ENCODE measurements at places on chromosomes 12 and 14. TPM values are rescaled to one million over a fixed set of nuclear protein-coding genes. Genes with fewer than 3 reads are reported as not detected.

DNA sequence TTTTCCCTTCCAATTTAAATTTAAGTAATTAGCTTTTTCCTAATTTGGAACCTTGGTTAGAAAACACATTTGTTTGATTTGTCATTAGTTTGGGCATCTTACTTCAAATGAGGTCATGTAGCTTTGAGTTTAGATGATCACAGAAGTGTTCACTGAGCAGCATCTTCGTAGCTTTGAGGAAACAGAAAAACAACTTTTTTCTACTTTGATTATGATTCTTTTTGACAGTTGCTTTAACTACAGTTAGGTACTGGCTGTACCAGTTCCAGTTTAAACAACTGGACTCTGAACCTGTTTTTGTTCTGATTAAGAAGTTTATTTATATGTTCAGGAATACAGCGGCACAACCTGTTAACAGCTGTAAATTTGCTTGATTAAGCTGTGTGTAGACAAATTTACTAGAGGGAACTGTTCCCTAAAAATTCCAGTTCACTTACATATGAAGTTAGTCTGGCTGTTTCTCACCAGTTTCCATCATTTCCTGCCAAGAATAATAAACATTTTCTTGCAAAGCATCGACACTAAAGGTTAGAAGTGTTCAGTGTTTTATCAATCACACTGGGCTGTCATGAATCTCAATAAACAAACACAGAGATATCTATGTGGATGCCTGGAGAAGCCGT lies 191.9 kb downstream of the RAD51B start:
- no peak overlapping the region for H3K27ac ChIP-seq
- H3K27me3 ChIP-seq, result no peaks in the 10 kb centered on the region
- DNase-seq, result peak; percentile 81
- no peak overlapping the region for H3K4me3 ChIP-seq

PLXNC1 gene
- 0.04 TPM for total RNA-seq

SERPINA1 gene
- total RNA-seq, result not detected

GRCh38 chr12:76790564-76791552 lies 26.9 kb downstream of the ZDHHC17 start:
- H3K27ac ChIP-seq, result no peak overlapping the region
- H3K36me3 ChIP-seq, result no peaks in the 10 kb centered on the region

GUCY2C gene
- not detected for total RNA-seq

- H3K4me3 ChIP-seq, result no peak overlapping the region
- H3K27me3 ChIP-seq, result no peaks in the 10 kb centered on the region
- no peak for DNase-seq
- H3K4me1 ChIP-seq, result peaks cover 2% of the 10 kb centered on the region
Observed at GRCh38 chr12:98417266-98417665, 98.1 kb upstream of the TMPO start.

DICER1 gene
- total RNA-seq, result 41.1 TPM

- H3K4me3 ChIP-seq, result no peak overlapping the region
- no peak overlapping the region for H3K27ac ChIP-seq
- no peaks in the 10 kb centered on the region for H3K4me1 ChIP-seq
- no peaks in the 10 kb centered on the region for H3K36me3 ChIP-seq
Observed at GRCh38 chr14:24542346-24542936, 33.6 kb downstream of the CTSG start.

DNA sequence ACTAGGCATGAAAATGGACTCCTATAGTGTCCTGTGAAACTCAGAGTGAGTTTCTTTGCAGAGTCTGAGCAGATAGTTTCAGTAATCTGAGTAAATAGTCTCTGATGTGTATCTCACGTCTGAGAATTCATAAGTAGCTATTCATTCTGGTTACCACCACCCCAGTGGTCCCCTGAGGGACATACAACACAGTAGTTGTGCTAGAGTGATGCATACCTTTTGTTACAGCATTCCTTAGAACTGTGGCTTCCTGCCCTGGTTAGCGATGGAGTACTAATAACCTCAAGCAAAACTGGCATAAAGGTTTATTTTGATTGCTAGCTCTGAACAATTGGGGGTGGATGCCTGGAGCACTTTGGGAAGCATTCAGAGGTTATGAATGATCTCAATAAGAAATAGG lies 114.7 kb downstream of the DAAM1 start:
- no peaks in the 10 kb centered on the region for H3K27me3 ChIP-seq
- no peaks in the 10 kb centered on the region for H3K36me3 ChIP-seq
- no peak overlapping the region for H3K4me3 ChIP-seq
- DNase-seq, result no peak

- no peak overlapping the region for H3K4me3 ChIP-seq
- H3K36me3 ChIP-seq, result no peaks in the 10 kb centered on the region
- H3K27me3 ChIP-seq, result no peaks in the 10 kb centered on the region
Observed at GRCh38 chr12:80513211-80513610, 69.2 kb downstream of the PTPRQ start.

DNA sequence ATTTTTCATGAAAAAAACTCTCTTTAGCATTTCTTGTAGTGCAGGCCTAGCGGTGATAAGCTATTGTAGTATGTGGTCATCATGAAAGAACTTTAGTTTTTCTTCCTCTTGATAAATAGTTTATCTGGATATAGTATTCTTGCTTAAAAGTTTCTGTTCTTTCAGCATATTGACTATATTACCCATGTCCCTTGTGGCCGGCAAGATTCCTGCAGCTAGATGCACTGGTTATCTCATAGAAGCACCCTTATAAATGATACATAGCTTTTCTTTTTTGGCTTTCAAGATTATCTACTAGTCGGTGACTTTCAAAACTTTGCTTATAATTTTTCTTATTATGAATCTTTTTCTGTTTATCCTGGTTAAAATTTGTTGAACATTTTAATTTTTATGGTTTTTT lies 234.8 kb downstream of the ALG10 start:
- no peaks in the 10 kb centered on the region for H3K36me3 ChIP-seq
- H3K27me3 ChIP-seq, result no peaks in the 10 kb centered on the region
- H3K4me1 ChIP-seq, result no peaks in the 10 kb centered on the region
- H3K4me3 ChIP-seq, result no peak overlapping the region

- DNase-seq, result no peak
- peaks cover 21% of the 10 kb centered on the region for H3K4me1 ChIP-seq
- no peak overlapping the region for H3K27ac ChIP-seq
- peaks cover 4% of the 10 kb centered on the region for H3K36me3 ChIP-seq
- H3K27me3 ChIP-seq, result no peaks in the 10 kb centered on the region
Observed at GRCh38 chr12:49190974-49191373, 2.1 kb upstream of the TUBA1A start.

GRCh38 chr12:46743456-46743855 lies 82.3 kb downstream of the SLC38A4 start:
- no peak overlapping the region for H3K27ac ChIP-seq
- no peaks in the 10 kb centered on the region for H3K4me1 ChIP-seq
- no peaks in the 10 kb centered on the region for H3K27me3 ChIP-seq
- no peak overlapping the region for H3K4me3 ChIP-seq
- no peak for DNase-seq

SELPLG gene
- total RNA-seq, result 0.62 TPM

- H3K4me1 ChIP-seq, result no peaks in the 10 kb centered on the region
- no peaks in the 10 kb centered on the region for H3K36me3 ChIP-seq
- H3K27ac ChIP-seq, result no peak overlapping the region
- no peaks in the 10 kb centered on the region for H3K27me3 ChIP-seq
- H3K4me3 ChIP-seq, result no peak overlapping the region
Observed at GRCh38 chr14:24925771-24926374, 124.1 kb downstream of the STXBP6 start.

PDE3A gene
- total RNA-seq, result 27.4 TPM

DNA sequence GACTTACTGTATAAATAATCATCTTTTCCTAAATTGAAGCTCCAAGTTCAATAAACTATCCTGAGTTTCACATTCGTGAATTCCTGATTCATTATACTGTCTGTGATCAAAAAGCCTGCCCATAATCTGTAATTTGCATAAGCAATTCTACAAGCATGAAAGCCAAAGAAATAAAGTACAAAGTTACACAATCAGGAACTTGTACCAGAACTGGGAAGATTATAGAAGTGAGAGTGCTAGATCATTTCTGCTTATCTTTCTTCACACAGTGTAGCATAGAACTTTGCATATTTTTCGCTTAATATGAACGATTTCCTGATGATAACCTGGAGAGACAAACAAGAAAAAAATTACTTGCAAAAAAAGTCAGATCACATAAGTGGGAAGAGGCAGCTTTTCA lies 308.2 kb downstream of the C12orf50 start:
- no peak overlapping the region for H3K27ac ChIP-seq
- no peak for DNase-seq
- H3K27me3 ChIP-seq, result no peaks in the 10 kb centered on the region
- no peak overlapping the region for H3K4me3 ChIP-seq
- H3K36me3 ChIP-seq, result no peaks in the 10 kb centered on the region

- H3K4me3 ChIP-seq, result no peak overlapping the region
- peaks cover 11% of the 10 kb centered on the region for H3K36me3 ChIP-seq
- no peak for DNase-seq
- no peak overlapping the region for H3K27ac ChIP-seq
- no peaks in the 10 kb centered on the region for H3K4me1 ChIP-seq
Observed at GRCh38 chr14:35020713-35021112, 25.4 kb upstream of the FAM177A1 start.

- no peak for DNase-seq
- no peak overlapping the region for H3K27ac ChIP-seq
- H3K36me3 ChIP-seq, result no peaks in the 10 kb centered on the region
- no peaks in the 10 kb centered on the region for H3K27me3 ChIP-seq
- H3K4me1 ChIP-seq, result no peaks in the 10 kb centered on the region
Observed at GRCh38 chr14:53532853-53533252, 379.7 kb upstream of the DDHD1 start.

DNA sequence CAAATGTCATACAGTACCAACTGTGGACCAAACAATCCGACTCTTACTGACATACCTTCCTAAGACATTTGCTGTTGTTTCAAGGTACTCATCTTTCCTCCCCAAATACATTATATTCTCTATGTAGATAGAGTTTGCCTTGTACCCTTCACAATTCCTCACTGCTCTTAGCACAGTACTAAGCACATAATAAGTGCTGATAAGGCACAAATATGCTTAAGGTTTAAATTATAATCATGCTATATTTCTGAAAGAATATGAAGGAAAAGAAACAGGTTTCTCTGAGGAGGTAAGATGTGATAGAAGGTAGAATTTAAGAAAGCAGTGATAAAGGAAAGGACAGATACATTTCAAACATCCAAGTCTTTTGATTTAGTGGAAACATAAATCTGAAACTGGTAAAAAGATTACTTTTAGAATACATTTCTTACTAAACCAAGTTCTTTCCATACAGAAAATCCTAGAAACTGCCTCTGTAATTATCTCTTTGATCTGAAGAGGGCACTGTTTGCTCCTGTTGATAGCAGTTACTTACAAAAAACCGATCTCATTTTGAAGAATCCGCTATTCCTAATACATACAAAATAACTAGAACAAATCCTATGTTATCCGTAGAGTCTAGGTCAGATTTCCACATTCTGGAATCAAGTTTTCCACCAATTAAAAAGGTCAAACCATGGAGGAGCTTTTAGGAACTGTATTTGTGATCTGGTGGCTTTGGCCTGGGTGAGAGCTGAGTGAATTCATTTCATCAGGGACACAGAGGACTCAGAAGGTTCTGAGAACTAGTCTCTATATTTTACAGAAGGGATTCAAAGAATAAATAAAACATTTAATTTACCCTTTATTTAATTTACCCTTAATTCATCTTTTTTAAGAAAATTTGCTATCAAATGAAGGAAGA lies 311.9 kb downstream of the DAD1 start:
- no peaks in the 10 kb centered on the region for H3K4me1 ChIP-seq
- no peak overlapping the region for H3K27ac ChIP-seq
- no peaks in the 10 kb centered on the region for H3K36me3 ChIP-seq

- H3K4me3 ChIP-seq, result no peak overlapping the region
- H3K36me3 ChIP-seq, result no peaks in the 10 kb centered on the region
- H3K27me3 ChIP-seq, result no peaks in the 10 kb centered on the region
- no peaks in the 10 kb centered on the region for H3K4me1 ChIP-seq
Observed at GRCh38 chr14:94439453-94440057, 13.0 kb downstream of the SERPINA11 start.

DNA sequence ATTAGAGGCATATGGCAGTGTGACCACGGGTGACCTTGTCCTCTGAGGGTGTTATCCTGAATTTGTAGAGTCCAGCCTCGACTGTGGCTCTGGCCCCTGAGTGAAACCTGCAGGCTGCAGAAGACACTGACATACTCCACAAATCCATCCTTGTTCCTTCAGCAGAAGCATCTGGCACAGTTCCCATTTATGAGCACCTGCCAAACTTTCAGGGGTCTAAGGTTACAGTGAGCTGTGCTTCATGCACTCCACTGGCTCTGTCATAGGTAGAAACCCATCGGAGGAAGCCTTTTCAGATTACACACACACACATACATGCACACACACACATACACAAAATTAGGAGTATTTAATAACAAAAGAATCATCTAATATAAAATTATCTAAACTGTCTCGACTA lies 13.6 kb upstream of the NUAK1 start:
- no peaks in the 10 kb centered on the region for H3K36me3 ChIP-seq
- H3K27ac ChIP-seq, result no peak overlapping the region
- peaks cover 10% of the 10 kb centered on the region for H3K4me1 ChIP-seq
- no peaks in the 10 kb centered on the region for H3K27me3 ChIP-seq
- DNase-seq, result no peak

DNA sequence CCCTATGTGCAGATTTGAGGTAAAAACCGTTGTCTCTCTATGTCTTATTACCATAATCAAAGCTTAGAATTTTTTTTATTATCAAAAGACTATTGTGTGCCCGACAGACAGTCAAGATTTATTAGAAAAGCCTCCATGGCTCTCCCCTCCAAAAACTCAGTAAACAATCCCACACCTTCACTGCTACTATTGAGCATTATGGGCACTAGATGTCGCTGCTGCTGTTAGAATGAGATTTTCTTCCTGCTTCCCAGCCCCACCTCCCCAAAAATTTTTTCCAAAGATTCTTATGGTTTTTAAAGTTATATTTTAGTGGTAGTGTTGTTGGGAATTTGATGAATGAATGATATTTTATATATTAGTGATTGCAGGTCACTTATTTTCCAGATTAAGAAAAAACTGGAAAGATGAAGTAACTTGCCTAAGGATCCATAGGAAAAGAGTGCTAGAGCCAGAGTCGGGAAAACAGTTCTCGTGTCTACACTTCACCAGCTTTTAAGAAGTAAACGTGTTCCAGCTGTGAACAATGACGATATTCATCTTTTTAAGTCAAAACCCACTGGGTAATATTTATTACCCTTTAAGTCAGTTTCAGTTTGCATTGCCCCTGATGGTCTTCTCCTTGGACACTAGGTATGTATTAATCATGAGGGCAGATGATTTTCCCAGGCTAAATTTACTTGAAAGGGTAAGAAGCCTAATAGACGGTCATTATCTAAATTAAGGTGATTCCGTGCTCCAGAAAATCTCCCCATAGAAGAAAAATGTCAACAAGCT lies 12.2 kb upstream of the FOXG1 start:
- H3K36me3 ChIP-seq, result no peaks in the 10 kb centered on the region
- no peak overlapping the region for H3K27ac ChIP-seq
- H3K4me3 ChIP-seq, result no peak overlapping the region
- H3K4me1 ChIP-seq, result peaks cover under 1% of the 10 kb centered on the region
- DNase-seq, result peak; percentile 36
- peaks cover 41% of the 10 kb centered on the region for H3K27me3 ChIP-seq

BBOF1 gene
- total RNA-seq, result 2.3 TPM

Data from endothelial cell of umbilical vein (primary cell).